ENCODE measurements at places on chromosomes 12 and 14.

DNA sequence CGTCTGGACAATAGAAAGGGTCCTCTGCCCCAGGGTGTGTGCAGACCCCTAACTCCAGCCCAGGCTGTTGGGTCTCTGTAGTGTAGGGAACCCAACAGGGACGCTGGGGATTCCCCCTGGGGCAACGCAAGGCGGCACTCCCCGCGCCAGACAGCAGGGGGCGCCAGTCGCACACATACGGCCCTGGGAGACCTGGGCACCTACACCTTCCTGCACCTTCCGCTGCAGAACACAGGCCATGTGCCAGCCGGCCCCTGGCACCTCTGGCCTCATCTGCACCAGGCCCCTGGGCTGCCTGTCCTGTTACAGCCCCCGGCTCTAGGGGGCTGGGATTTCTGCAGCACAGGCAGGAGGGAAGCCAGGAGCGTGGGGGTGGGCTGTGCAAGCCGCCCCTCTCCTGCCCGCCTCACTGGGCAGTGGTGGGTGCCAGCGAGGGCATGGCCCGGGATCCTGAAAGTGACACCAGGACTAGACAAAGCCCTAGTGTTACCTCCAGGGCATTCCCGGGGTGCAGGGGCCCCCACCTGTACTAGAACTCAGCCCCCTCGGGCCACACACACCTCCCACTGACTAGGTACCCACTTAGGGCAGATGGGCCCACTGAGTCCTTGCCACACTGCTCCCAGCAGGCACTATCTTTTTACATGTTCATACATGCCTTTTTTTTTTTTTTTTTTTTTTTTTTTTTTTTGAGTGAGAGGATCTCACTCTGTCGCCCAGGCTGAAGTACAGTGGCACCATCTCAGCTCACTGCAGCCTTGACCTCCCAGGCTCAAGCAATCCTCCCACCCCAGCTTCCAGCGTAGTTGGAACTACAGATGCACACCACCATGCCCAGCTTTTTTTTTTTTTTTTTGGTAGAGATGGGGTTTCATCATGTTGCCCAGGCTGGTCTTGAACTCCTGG lies 37.5 kb downstream of the CCNK start:
- DNase-seq, result peak; percentile 85

GRCh38 chr14:51855234-51855633 lies 5.2 kb upstream of the GNG2 start:
- no peak for DNase-seq

GRCh38 chr12:95709152-95709551 lies 81.4 kb downstream of the NTN4 start:
- no peak for DNase-seq

DNA sequence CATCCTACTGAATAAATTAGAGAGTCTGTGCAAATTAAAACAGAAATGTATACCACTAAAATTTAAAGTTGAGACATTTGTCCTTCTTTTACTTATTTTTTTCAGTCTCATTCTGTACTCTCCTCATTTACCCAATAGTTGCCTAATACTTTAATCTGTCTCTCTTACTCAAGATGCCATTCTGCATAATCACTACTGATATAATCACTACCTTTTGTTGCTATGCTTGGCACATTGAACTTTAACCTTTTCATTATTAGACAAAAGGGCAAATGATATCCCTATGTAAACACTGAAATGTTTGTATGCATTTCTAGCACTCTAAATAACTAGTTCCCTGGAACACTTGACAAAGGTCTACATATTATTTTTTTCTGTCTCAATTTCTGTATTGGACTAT lies 1108.3 kb upstream of the FLRT2 start:
- DNase-seq, result no peak

- no peak for DNase-seq
Measured at GRCh38 chr12:60172266-60173211, 576.7 kb downstream of the SLC16A7 start.

All from stimulated activated CD4-positive, alpha-beta T cell treated with anti-CD3 and anti-CD28 coated beads, Interleukin-4, amount 100 ng/mL, for 1 hour (primary cell).